ENCODE measurements at places on chromosomes 12 and 14. TPM values are rescaled to one million over a fixed set of nuclear protein-coding genes. Genes with fewer than 3 reads are reported as not detected.

The PTGES3 gene
- total RNA-seq = 51.7 TPM

The GUCY2C gene
- total RNA-seq = not detected

The NAP1L1 gene
- total RNA-seq = 1,883 TPM

The MANSC4 gene
- total RNA-seq = not detected

The WIF1 gene
- total RNA-seq = under 0.01 TPM

The CLEC9A gene
- total RNA-seq = not detected

The RND1 gene
- total RNA-seq = not detected

The FKBP4 gene
- total RNA-seq = 65.5 TPM

The GALNT9 gene
- 0.49 TPM for total RNA-seq

The SYT10 gene
- total RNA-seq = not detected

The PZP gene
- not detected for total RNA-seq

The KLRK1 gene
- not detected for total RNA-seq

The DYNLL1 gene
- total RNA-seq = 93.5 TPM

The TAS2R30 gene
- total RNA-seq = 16.4 TPM

The RIPK3 gene
- total RNA-seq = 3.0 TPM

The TRIM9 gene
- 1.6 TPM for total RNA-seq

The FBXL14 gene
- total RNA-seq = 1.1 TPM

The AMN gene
- not detected for total RNA-seq

The KRT85 gene
- not detected for total RNA-seq

The RHOJ gene
- 7.4 TPM for total RNA-seq

The AQP5 gene
- 2.4 TPM for total RNA-seq

The TMEM253 gene
- 0.27 TPM for total RNA-seq

The CD163L1 gene
- 0.08 TPM for total RNA-seq

The DPPA3 gene
- not detected for total RNA-seq
